ENCODE measurements at places on chromosomes 16 and 17.

DNA sequence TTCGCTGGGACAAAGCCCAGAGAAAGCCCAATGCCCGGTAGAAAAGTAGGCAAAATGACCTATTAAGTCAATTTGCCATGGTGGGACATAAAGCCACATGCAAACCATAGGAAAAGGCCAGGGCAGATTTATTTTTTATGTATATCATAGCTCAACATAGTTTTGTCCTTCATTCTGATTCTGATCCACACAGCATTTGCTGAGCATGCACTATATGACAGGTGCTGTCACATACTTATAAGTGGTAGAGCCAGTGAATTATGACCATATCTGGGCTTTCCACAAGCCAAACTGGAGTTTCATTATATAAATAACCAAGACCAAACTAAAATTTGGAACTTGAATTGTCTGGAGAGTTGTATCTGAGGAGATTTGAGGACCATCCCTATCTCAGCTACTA is 74.3 kb downstream of the CA10 start:
- no peak for DNase-seq

DNA sequence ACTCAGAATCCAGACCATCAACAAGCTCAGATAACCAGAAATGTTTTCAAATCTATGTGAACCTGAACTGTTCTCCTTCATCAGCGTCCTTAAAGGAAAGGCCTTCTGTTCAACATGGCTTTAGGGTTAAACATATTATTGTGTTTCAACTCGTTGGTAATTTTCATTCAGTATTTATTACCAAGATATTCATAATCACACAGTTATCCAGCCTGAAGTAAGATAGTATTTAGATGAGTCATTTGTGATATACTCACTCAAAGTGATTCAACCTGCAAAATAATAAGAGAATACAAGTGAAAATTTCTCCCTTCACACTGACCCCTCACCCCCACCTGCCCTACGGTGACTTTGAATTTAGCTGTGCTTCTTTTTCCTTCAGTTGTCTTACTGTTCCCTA is 3.0 kb downstream of the CYLD start:
- no peak for DNase-seq

DNA sequence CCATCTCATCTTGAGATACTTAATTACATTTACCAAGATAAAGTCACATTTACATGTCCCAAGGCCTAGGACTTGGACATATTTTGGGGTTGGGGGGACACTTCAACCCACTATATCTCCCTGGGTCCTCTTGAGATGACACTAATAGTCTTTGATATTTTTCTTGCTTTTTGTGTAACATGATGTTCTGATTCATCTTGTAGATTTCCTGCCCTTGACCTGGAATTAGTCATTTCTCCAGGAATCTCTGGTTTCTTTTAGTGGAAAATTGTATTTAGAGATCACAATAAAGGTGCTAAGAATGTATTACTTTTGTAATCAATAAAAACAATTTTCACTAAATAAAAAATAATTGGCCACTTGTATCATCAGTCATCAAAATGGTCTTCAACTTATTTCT is 157.3 kb downstream of the VPS53 start:
- no peak for DNase-seq

DNA sequence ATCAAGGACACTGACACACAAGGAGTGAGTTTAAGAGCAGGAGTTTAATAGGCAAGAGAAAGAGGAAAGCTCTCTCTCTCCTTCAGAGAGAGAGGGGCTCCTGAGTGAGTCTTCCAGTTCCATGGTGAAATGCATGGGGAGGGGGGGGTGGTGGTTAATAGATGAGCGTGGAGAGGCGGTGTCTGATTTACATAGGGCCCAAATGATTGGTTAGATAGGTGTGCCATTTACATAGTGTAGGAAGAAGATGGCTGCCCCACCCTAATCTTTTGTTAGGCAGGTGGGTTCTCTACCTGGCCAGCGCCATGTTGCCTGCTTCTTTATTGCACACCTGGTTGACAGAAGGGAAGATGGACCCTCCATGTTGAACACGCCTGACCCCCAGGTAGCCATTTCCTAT is 250.0 kb upstream of the CACNG5 start:
- DNase-seq, result no peak

GRCh38 chr17:57755480-57756070 is 10.5 kb upstream of the CCDC182 start:
- no peak for DNase-seq
